Fibroblast of skin of right biceps (primary cell): ENCODE measurements at places on chromosomes 3 and 15.
A peak's percentile ranks its signal among the peaks of the same experiment; 100 is the strongest.

- no peak for DNase-seq
Observed at GRCh38 chr15:67821784-67822440, 3.4 kb upstream of the SKOR1 start.

DNA sequence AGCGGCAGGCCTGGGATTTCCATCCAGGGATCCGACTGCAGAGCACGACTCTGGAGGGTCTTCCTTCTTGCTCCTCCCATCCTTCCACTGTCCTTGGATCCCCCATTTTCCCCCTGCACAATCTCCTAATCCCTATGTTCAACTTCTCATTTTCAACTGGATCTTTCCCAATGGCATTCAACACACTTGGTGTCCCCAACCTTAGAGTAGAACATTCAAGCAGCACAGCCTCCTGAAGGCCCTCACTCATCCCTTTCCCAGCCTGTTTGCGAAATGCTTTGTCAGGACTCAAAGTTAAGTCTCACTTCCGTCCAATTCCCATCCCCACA lies 32.3 kb downstream of the RPN1 start:
- no peak for DNase-seq

DNA sequence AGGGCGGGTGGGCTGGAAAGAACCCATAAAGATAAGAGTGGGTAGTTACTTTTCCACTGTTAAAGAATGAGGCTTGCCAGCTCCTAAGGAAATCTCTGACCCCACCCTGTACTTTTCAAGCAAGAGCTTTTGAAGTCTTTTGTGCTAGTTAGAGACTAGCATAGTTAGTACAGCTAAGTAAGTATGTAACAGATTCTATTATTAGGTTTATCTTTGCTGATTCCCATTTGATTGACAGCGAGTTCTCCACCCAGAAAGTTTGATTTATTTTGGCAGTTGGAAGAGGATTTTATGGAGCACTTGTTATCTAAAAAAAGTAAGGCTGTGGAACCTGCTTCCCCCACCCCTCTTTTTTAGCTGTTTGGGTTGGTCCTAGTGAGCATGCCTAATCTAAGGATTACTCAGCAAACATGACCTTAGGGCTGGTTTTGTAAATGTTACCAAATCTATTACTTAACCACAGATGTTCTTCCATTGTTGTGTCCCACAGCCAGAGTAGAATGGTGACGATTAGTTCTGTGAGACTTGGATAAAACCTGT lies 57.6 kb downstream of the FNDC3B start:
- DNase-seq: no peak

DNA sequence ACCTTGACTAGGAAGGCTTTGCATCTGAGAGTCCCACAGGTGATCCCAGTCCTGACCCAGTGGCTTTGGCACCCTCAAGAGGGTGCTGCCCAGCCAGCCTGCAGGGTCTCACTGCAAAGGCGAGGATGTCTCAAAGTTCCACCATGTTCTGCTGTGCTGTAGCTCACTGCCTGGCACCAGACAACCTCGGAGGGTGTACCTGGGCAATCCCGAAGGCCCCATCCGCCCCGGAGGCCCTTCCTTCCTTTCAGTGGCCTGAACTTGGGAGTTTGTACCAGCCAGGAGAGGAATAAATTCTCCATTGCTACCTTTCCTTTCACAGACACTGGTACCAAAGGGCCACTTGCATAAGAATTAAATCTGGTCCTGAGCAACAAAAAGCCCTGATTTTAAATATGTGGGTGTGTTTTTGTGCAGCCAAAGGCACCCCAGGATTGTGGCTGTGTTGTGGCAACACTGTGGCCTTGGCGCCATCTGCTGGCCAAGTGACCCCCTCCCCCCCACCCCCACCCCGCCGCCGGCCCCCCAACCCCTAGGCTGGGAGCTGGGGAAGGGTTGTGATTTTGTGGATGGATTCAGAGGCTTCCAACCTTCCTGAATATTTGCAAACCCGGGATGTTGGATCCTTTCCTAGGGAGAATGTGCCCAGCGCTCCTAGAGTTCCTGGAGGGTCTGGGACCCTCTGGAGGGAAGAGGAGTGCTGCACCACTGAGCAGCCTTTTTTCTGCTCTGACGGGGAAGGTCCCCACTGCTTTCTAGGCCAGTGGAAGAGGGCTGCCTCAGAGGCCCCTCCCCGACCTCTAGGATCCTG lies 9.7 kb upstream of the PTPN23 start:
- peak; percentile 17 for DNase-seq

GRCh38 chr3:100333970-100334487 lies 528 bp upstream of the NIT2 start:
- no peak for DNase-seq

- DNase-seq: no peak
Observed at GRCh38 chr15:39444735-39445470, 136.0 kb upstream of the THBS1 start.

DNA sequence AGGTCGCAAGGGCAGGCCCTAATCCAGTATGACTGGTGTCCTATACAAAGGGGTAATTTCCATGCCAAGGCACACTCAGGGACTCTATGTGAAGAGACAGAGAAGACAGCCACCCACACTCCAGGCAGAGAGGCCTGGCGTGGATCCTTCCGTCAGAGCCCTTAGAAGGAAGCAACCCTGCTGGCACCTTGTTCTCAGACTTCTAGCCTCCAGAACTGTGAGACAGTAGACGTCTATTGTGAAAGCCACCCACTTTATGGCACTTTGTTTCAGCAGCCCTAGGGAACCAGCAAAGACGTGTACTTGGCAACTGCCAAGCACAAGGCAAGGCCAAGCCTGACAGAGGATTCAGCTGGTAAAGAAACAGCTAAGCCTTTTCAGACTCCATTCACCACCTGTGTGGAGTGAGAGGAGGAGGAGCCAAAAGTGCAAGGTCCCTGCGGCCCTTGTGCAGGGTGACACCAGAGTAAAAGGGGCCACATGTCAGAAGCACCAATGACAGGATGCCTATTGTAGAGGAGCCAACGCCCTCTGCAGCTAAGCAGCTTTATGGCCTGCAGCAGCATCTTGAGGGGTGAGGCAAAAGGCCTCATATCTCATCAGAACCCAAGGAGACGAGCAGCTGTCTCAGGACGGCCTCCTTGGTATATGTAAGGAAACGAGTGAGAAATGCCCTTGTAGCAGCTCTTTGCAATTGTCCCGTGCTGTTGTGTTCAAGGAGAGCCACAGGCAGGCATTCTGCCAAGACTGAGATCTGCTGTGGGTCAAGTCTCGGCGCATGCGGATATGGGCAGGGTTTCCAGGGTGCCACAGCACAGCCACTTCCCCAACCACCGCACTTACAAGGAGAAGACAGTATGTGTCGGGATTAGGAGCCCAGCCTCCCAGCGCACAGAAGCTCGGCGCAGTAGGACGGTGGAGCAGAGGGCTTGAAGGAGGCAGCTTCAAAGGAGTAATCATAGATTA lies 121.5 kb upstream of the LIPC start:
- DNase-seq: no peak

- peak; percentile 36 for DNase-seq
Observed at GRCh38 chr15:72338617-72339321, 18.8 kb upstream of the CELF6 start.

DNA sequence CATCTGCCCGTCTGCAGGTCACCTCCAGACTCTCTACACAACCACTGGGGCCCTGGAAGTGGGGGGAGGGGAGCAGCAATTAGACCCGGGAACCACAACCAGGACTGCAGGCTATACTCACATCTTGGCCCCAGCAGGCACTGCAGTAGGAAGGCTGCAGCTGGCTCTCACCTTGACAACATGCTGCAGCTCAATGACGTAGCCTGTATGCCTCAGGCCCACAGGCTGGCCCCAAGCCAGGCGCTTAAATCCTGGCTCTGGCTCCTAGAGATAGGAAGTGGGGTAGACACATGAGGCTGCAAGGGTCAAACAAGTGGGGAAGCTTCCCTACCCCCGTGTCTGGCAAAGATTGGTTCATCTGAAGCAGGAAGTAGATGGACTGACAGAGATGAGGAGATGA lies 4.6 kb upstream of the QRICH1 start:
- DNase-seq: peak; percentile 28

- no peak for DNase-seq
Observed at GRCh38 chr3:46395766-46396530, 10.9 kb downstream of the CCR5AS start.

- DNase-seq: no peak
Observed at GRCh38 chr15:85337425-85338074, 42.9 kb upstream of the AKAP13 start.

DNA sequence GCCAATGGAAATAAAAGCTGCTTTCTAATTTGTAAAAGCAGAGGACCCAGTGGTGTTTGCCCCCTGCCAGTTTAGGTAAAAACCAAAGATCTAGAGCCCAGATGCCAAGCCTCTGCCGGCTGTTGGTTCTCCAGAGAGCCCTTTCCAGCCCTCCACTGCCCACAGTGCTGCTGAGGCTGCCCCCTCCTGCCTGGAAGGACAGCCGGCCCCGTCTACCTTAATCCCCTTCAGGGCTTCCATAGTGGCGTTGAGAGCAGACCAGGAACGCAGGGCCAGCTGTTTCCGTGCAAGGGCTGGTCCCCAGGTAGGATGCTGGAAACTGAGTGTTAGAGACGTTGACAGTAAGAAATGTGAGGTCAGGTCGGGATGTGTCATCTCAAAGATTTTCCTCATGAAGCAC lies 6.9 kb downstream of the ST8SIA2 start:
- no peak for DNase-seq

GRCh38 chr15:27796405-27797320 lies 302.5 kb downstream of the OCA2 start:
- no peak for DNase-seq

DNA sequence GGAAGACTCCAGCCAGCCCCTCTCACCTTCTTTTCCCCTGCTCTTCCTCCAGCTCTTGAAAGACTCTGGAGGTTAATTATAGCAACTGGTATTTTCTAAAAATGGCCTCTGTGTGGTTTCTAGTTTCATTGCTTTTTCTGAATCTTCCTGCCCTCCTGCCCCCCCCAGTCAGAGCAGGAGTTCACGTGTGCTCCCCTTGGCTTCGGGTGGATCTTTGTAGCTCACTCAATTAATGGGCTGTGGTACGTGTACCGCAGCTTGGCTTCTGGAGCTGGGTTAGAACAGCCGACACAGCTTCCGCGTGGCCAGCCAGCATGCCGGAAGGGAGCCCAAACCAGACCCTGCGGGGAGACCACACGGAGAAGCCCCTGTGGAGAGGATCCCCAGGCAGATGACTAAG lies 31.5 kb downstream of the TM2D3 start:
- no peak for DNase-seq

DNA sequence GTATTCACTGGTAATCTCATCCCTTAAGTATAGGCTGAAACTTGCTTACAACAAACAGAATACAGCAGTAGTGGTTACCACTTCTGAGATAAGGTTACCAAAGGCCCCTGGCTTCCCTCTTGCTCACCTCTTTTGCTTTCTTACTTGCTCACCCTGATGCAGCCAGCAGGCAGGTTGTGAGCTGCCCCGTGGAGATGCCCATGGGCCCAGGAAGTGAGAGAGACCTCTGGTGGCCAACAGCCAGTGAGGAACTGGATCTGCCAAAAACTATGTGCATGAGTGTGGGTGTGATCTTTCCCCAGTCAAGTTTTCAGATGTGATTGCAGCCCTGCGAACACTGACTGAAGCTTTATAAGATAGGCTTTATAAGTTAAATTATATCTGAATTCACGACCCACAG lies 48.7 kb downstream of the NMNAT3 start:
- DNase-seq: peak; percentile 6

DNA sequence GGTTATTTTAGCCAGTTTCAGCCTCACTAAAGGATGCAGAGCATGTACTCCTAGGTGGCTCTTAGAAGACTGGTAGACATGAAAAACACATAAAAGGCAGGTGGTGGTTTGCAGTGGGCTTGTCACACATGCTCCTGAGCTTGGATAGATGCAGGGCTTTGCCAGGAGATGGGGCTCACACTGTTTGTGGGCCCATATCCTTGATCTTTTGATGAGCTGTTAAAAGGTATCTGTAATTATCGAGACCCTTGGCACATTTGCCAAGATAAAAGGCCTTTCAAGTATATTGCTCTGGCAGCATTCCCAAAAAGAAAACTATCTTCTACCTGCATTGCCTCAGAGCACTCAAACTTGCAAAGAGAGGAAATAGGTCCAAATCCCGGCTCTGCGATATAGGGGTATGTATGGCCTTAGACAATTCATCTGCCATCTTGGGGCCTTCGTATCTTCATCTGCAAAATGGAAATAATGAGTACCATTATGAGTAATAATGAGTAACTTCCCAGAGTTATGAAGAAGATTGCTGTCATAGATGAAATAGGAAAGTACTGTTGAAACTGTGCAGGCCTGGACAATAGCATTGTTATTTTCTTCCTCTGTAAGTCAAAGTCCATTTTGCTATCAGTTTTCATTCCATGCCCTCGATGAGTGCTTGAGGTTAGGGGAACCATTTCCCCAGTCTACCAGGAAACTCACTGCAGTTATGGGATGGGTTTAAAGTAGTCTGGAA lies 172.7 kb downstream of the SYNPR start:
- no peak for DNase-seq

DNA sequence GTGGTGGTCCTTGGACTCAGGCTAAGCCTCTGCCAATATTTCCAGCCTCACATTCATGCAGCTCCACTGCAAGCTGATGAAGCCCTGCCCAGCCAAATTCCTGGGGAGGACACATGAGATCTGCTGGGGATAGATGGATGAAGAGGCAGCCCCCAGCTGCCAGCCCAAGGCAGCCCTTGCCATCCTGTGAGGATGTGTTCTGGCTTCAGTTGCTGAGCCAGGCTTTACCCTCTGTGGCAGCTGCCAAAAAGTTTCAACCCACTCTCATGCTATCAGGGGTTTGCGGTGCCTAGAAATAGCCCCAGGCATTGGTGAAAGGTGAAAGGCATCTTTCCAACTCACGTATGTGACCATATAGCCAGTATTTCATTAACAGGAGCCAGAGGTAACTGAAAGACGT lies 37.6 kb downstream of the C2CD4A start:
- DNase-seq: no peak

DNA sequence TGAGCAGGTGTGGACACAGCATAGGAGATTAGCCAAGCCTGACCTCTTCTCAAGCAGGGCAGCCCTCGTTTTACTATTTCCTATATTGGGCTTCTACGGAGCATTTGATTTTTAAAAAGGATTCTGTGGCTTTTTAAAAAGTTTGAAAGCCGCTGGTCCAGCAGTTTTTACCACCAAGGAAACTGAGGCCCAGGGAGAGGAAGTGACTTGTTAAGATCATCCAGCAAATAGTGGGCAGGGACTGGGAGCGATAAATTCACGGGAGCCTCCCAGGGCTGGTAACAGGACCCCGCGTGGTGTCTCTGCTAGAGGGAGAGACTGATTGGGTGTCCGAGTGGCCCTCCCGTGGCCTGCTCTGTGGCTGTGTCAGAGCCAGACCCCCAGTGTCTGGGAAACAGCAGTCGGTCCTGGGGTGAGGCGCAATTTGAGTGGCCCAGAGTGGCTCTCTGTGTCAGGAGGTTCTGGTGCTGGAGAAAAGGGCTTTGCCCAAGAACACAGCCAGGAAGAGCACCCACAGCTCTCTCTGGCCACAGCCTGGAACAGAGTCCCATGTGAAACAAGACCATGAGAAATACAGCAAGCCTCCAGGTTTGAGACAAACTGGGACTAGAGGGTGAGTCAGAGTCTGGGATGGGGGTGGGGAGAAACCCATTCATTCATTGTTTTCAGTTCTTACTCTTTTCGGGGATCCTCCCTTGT lies 4.2 kb downstream of the FURIN start:
- peak; percentile 84 for DNase-seq
